ENCODE measurements at places on chromosomes 1 and 21.

DNA sequence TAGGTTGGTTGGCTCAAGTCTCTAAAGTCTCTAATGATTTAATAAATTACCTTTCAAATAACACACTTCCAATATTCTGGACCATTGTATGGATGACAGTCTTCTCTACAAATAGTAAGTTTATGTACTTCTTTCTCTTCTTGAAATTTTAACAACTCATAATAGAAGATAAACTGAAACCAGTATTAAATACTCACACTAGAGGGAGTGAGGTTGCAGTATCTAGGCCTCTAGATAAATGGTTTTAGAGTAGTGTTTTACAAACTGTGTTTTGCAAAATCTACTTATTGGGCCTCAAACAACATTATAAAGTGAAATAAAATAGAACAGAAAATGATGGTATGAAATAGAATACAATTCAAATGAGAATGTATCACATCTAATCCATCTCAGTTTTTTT is 479.9 kb upstream of the BRINP3 start:
- H3K27ac ChIP-seq, result no peak overlapping the region
- H3K36me3 ChIP-seq, result no peaks in the 10 kb centered on the region
- H3K27me3 ChIP-seq, result no peaks in the 10 kb centered on the region
- no peak overlapping the region for H3K4me3 ChIP-seq
- no peaks in the 10 kb centered on the region for H3K4me1 ChIP-seq

- H3K27me3 ChIP-seq, result peaks cover 8% of the 10 kb centered on the region
- H3K4me3 ChIP-seq, result no peak overlapping the region
- H3K27ac ChIP-seq, result no peak overlapping the region
- peaks cover 14% of the 10 kb centered on the region for H3K4me1 ChIP-seq
- H3K36me3 ChIP-seq, result no peaks in the 10 kb centered on the region
Measured at GRCh38 chr1:94094469-94095111, 26.4 kb downstream of the ABCA4 start.

GRCh38 chr21:45844181-45844580 is 137.4 kb upstream of the COL6A1 start:
- no peak for DNase-seq
- peaks cover 7% of the 10 kb centered on the region for H3K4me1 ChIP-seq
- H3K4me3 ChIP-seq, result no peak overlapping the region
- no peaks in the 10 kb centered on the region for H3K36me3 ChIP-seq
- no peaks in the 10 kb centered on the region for H3K27me3 ChIP-seq

DNA sequence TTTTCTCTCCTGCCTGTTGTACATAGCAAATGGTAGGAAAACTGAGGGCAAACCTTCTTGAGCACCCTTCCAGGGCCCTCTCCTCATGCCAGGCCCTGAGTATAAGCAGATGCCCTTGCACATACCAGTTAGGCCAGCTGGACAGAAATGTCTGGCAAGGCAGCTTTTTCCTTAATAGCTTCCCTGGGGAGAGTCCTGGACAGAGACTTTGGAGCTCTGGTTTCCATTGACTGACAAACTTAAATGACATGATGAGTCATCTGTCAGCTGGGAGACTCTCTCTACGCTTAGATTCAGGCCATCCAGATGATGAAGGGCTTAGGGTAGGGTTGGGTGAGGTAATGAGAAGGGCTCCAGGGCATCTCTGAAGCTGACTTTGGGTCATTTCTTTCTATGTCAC is 317.5 kb downstream of the ASTN1 start:
- H3K4me1 ChIP-seq, result no peaks in the 10 kb centered on the region
- no peak overlapping the region for H3K27ac ChIP-seq
- no peaks in the 10 kb centered on the region for H3K36me3 ChIP-seq
- no peak overlapping the region for H3K4me3 ChIP-seq
- peaks cover 9% of the 10 kb centered on the region for H3K27me3 ChIP-seq

DNA sequence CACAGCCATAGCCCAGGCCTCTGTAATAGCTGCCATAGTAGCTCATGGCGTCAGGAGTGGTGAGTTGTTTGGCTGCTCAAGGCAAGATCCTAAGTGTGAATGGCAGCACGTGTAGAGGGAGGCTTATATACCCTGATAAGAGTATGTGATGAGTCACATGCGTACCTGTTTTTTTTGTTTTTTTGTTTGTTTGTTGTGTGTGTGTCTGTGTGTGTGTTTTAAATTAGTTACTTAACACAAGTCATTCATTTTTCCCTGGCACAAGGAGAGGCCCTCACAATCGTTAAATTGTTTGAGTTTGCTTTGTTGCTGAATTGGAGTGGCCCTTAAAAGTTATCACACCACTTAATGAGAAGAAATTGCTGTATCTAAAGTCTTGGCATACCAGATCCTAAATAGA is at the start of gene KRTAP19-4:
TSS of gene KRTAP19-4 (minus strand) at position 101 of the 400 bp plus-strand sequence. CDS start at position 46, 55 bp downstream.
- no peaks in the 10 kb centered on the region for H3K4me1 ChIP-seq
- no peak within 1 kb of the TSS for H3K4me3 ChIP-seq
- no peak for DNase-seq
- H3K36me3 ChIP-seq, result no peaks in the 10 kb centered on the region
- no peaks in the 10 kb centered on the region for H3K27me3 ChIP-seq
- H3K27ac ChIP-seq, result no peak within 1 kb of the TSS

- no peaks in the 10 kb centered on the region for H3K36me3 ChIP-seq
- no peak for DNase-seq
- no peak overlapping the region for H3K27ac ChIP-seq
- H3K4me3 ChIP-seq, result no peak overlapping the region
- no peaks in the 10 kb centered on the region for H3K4me1 ChIP-seq
Measured at GRCh38 chr21:39022035-39022434, 161.2 kb downstream of the PSMG1 start.

GRCh38 chr1:207430602-207431001 is 23.5 kb upstream of the CR2 start:
- peaks cover 3% of the 10 kb centered on the region for H3K27me3 ChIP-seq
- DNase-seq, result no peak
- no peak overlapping the region for H3K4me3 ChIP-seq
- no peaks in the 10 kb centered on the region for H3K4me1 ChIP-seq
- H3K36me3 ChIP-seq, result no peaks in the 10 kb centered on the region
- no peak overlapping the region for H3K27ac ChIP-seq
